Esophagus squamous epithelium (tissue), 5 donors: ENCODE measurements at places on chromosomes 2 and 18.

DNA sequence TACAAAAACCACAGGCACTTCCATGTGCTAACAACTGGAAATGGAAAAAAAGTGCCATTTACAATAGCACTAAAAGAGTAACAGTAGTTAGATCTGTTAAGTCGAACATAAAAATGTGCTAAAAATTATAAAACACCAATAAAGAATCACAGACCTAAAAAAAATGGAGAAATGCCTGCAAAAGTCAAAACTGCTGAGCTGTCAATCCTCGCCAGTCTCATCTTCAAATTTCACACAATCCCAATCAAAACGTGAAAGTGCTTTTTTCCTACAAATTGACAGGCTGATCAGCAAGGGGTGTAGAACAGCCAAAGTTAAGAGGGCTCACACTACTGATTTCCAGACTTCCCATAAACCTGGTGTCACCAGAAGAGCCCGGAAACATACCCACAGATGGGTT lies 53.2 kb downstream of the ANO7 start:
- H3K27me3 ChIP-seq = no peaks in the 10 kb centered on the region
- no peak overlapping the region for H3K4me3 ChIP-seq
- no peak for DNase-seq
- H3K27ac ChIP-seq = no peak overlapping the region
- no peaks in the 10 kb centered on the region for H3K4me1 ChIP-seq

DNA sequence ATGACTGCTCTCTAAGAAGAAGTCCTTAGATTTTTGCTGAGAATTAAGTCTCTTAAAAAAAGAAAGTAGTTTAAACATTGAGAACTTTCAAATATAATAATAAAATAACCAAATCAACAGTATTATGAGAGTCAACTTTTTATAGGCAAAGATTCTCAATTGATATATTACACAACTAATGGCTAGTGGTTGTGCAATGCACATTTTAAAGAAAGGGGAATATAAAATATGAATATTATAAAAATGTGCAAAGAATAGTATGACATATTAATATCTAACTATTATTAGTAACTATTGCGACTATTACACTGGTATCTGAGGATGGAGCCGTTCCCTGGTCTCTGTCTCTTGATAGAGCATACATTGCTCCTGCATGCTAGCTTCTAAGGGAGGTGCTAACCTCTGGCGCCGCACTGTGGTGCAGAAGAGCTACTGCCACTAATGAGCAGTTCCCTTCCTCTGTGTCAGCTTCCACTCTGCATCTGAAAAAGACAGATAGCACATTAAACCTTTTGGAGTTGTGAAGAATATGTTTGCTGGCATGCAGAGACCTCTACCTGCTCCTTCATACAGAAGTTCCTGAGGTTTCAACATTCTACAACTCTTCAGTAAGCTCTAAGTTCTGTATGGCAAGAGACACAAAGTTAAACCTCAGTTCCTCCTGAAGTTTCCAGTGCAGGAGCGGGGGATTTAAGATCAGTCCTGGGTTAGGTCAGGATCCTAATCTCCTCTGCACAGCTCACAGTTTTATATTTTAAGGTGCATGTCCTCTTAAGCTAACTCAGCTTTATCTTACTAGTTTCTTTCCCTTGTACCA lies 3.5 kb upstream of the SLC9A2 start:
- H3K4me3 ChIP-seq = no peak overlapping the region
- peaks cover 3% of the 10 kb centered on the region for H3K27me3 ChIP-seq

DNA sequence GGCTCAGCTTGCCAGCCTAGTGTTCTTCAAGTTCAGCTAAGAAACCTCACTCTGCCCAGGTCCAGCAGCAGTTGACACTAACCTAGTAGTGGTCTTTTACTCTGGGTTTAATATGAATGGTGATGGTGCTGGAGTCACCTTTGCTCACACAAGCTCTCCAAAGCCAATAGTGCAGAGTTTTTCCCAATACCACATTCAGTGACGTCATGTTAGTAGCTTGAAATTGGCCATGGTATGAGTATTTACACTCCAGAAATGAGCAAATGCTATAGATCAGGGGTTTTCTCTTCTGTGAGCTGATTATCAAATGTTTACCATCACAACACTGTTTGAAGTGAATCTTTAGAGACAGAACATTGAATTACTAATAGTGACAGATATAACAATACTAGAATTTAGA lies 209.1 kb downstream of the KCNH7 start:
- H3K4me3 ChIP-seq = no peak overlapping the region
- no peaks in the 10 kb centered on the region for H3K4me1 ChIP-seq
- no peak overlapping the region for H3K27ac ChIP-seq
- H3K27me3 ChIP-seq = no peaks in the 10 kb centered on the region

- peaks cover 7% of the 10 kb centered on the region for H3K4me1 ChIP-seq
- no peaks in the 10 kb centered on the region for H3K36me3 ChIP-seq
- no peak overlapping the region for H3K27ac ChIP-seq
Observed at GRCh38 chr2:181141676-181142075, 161.3 kb downstream of the UBE2E3 start.

DNA sequence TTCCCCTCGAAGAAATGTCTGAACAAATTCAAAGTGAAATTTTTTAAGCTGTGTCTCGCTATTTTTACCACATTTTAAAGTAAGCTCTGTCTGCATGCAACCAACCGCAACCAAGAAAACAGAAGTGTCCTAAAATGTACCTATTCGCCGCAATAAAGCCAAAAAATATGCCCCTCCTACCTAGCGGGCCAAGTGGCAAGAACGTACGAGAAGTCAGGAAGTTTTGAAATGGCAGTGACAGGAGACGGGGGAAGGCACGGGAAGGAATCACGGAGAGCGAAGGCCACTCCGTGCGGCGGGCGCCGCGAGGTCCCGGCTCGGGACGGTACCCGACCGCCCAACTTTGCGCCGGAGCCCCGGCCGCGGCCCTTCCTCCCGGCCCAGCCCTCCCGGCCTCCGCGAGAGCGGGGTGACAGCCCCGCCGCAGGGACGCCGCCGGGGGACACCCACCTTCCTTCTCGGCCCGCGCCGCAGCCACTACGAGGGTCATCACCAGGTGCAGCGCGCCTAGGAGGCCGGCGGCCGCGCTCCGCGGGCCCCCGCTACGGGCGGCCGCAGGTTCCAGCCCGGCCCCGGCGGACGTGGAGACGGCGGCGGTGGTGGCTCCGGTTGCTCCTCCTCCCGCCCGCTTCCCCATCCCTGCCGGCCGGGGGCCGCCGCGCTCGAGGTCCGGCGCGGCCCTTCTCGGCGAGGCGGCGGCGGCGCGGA lies 568 bp downstream of the TMEM131 start:
- H3K27me3 ChIP-seq = no peaks in the 10 kb centered on the region
- peaks cover 71% of the 10 kb centered on the region for H3K4me1 ChIP-seq
- H3K4me3 ChIP-seq = peak overlapping the region; percentile 94
- H3K36me3 ChIP-seq = no peaks in the 10 kb centered on the region
- DNase-seq = no peak

DNA sequence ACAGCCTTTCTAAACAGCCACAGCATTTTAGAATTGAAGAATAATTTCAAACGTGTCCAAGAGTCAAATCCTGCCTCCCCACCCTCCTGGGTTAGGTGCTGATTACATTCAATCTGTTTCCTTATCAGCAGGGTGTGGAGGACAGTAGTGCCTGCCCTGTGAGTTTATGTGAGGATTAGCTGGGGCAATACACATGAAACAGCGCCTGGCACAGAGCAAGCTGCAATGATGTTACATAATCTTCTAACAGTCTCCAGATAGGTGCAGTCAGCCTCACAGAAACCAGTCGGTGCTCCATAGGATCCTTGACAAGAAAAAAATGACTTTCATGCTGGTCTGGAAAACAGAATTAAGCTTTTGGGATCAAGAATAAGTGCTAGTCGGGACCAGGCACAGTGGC lies 91.7 kb upstream of the ITGA6 start:
- peaks cover 27% of the 10 kb centered on the region for H3K4me1 ChIP-seq
- H3K27me3 ChIP-seq = no peaks in the 10 kb centered on the region
- H3K36me3 ChIP-seq = no peaks in the 10 kb centered on the region
- H3K27ac ChIP-seq = no peak overlapping the region
- H3K4me3 ChIP-seq = no peak overlapping the region

- H3K36me3 ChIP-seq = no peaks in the 10 kb centered on the region
- DNase-seq = no peak
- H3K4me1 ChIP-seq = peaks cover 6% of the 10 kb centered on the region
- H3K27ac ChIP-seq = no peak overlapping the region
- H3K27me3 ChIP-seq = no peaks in the 10 kb centered on the region
- no peak overlapping the region for H3K4me3 ChIP-seq
Observed at GRCh38 chr2:133420788-133421187, 147.5 kb downstream of the NCKAP5 start.

- no peaks in the 10 kb centered on the region for H3K27me3 ChIP-seq
- H3K4me3 ChIP-seq = no peak overlapping the region
- no peaks in the 10 kb centered on the region for H3K36me3 ChIP-seq
Observed at GRCh38 chr2:158184556-158185343, 83.1 kb downstream of the UPP2 start.

DNA sequence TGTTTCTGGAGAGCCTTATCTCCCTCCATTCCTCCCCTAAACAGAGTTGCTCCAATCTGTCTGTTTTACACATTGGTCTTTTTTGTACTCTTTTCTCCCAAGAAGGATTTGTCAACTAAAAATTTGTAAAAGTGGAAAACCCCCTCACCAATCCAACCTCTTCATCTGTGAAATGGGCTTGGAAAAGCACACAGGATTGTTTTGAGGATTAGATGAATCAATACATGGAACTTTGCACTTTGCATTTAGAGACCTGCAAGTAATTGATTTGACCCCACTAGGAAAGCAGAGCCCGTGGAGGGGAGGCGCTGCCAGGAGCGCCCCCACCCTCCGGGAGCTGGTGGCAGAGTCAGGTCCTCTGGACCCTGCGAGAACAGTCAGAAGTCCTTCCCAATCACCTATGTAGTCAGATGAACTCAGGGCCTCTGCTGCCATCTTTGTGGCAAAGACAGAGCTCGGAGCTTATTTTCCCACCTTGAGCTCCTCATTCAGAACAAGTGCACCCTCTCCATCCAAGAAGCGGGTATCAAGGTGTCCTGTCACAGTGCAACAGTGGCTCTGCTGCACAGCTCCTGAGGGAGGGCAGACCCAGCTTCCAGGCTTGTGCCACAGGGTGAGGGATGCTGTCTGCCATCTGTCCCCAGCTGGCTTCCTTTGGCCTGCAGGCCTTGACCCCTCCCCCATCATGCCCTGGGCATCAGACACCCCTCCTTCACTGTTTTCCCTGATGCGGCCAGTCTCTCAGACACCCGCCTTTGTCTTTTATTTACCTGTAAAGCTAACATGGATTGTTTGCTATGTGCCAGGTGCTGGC lies 1.7 kb upstream of the TMEM185B start:
- DNase-seq = no peak
- H3K4me3 ChIP-seq = no peak overlapping the region
- H3K36me3 ChIP-seq = no peaks in the 10 kb centered on the region
- H3K27me3 ChIP-seq = no peaks in the 10 kb centered on the region

GRCh38 chr2:231017231-231017598 lies 20.1 kb upstream of the C2orf72 start:
- no peaks in the 10 kb centered on the region for H3K36me3 ChIP-seq
- H3K4me3 ChIP-seq = no peak overlapping the region
- no peaks in the 10 kb centered on the region for H3K27me3 ChIP-seq
- no peak overlapping the region for H3K27ac ChIP-seq

GRCh38 chr2:186533717-186534116 lies 47.7 kb downstream of the ZC3H15 start:
- no peaks in the 10 kb centered on the region for H3K27me3 ChIP-seq
- no peak for DNase-seq
- H3K4me3 ChIP-seq = no peak overlapping the region
- no peaks in the 10 kb centered on the region for H3K4me1 ChIP-seq
- H3K36me3 ChIP-seq = no peaks in the 10 kb centered on the region

DNA sequence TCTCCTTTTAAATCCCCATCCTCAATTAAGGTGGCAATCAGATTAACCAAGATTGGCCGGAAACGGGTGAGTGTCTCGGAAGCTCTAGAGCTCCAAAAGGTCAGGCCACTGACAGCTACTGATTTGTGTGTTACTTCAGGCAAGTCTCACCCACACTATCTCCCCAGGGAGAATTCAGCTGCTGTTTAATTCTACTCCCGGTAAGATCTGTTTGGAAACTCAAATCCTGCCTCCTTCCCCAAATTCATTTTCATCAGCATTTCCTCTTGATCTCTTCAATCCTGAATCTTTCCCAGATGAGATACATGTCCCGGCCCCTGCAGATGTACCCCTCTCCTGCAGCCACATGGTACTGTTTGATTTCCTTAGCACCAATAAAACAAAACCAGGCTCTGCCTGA lies 34.9 kb downstream of the EFR3B start:
- no peaks in the 10 kb centered on the region for H3K27me3 ChIP-seq
- H3K36me3 ChIP-seq = no peaks in the 10 kb centered on the region
- H3K4me3 ChIP-seq = no peak overlapping the region
- peaks cover 11% of the 10 kb centered on the region for H3K4me1 ChIP-seq
- DNase-seq = no peak
- H3K27ac ChIP-seq = no peak overlapping the region

GRCh38 chr18:3491981-3492555 lies 42.1 kb downstream of the TGIF1 start:
- no peak overlapping the region for H3K27ac ChIP-seq
- no peak overlapping the region for H3K4me3 ChIP-seq
- no peaks in the 10 kb centered on the region for H3K36me3 ChIP-seq
- DNase-seq = no peak

DNA sequence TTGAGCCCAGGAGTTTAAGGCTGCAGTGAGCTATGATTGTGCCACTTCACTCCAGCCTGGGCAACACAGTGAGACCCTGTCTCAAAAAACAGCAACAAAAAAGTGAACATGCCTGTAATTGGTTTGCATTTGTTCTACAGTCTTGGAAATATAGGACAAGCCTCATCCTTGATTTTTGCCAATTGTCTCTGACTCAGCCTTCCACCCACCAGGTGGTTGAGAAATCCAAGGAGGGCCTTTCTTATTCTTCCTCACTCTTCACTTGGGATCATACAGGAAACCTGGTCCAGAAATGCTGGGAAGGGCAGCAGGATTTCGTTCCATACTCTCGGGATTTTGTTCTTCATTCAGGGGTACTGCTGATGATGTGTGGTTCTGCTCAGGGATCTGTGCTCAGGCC lies 94.6 kb downstream of the CDC42EP3 start:
- no peaks in the 10 kb centered on the region for H3K27me3 ChIP-seq
- no peak overlapping the region for H3K27ac ChIP-seq
- H3K36me3 ChIP-seq = no peaks in the 10 kb centered on the region
- no peaks in the 10 kb centered on the region for H3K4me1 ChIP-seq
- no peak for DNase-seq
- no peak overlapping the region for H3K4me3 ChIP-seq

DNA sequence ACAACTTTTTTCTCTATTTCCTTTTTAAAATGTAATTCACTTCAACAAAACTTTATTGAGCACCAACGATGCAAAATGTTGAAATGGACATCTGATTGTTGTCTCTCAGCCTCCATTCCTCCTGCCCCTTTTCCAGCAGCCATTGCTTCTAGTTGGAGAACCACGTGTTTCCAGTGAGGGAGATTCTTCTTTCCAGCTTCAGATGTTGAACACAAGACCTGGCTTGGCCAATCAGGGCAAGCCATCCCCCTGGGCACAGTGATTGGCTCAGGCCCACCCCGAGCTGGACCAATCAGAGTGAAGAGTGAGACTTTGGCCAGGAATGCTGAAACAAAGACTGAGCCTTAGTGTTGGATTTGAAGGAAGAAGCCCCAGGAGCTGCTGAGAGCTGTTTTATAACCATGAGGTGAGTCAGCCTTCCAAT lies 59.0 kb downstream of the E2F6 start:
- no peak overlapping the region for H3K4me3 ChIP-seq
- DNase-seq = no peak
- peak overlapping the region; percentile 59 for H3K27ac ChIP-seq
- no peaks in the 10 kb centered on the region for H3K36me3 ChIP-seq
- peaks cover 33% of the 10 kb centered on the region for H3K4me1 ChIP-seq

GRCh38 chr2:7795778-7796563 lies 878.8 kb downstream of the RNF144A start:
- DNase-seq = no peak
- no peak overlapping the region for H3K27ac ChIP-seq
- no peaks in the 10 kb centered on the region for H3K36me3 ChIP-seq
- H3K4me1 ChIP-seq = peaks cover 6% of the 10 kb centered on the region
- no peaks in the 10 kb centered on the region for H3K27me3 ChIP-seq
